Stimulated activated naive B cell treated with anti-CD40 and anti-IgM and Interleukin-4, amounts not matched to agents 10 μg/mL and 1 μg/mL and 100 μg/mL, for 72 hours (primary cell): ENCODE measurements at places on chromosomes 5 and 9.

GRCh38 chr5:132465059-132465707 lies 25.4 kb downstream of the IRF1 start:
- H3K36me3 ChIP-seq = peaks cover 2% of the 10 kb centered on the region
- peak overlapping the region; percentile 38 for H3K27ac ChIP-seq
- peaks cover 89% of the 10 kb centered on the region for H3K4me1 ChIP-seq
- H3K27me3 ChIP-seq = no peaks in the 10 kb centered on the region
- no peak for DNase-seq

GRCh38 chr5:179194201-179194910 lies 134.2 kb downstream of the ZNF354C start:
- H3K4me3 ChIP-seq = no peak overlapping the region
- no peaks in the 10 kb centered on the region for H3K27me3 ChIP-seq
- H3K4me1 ChIP-seq = no peaks in the 10 kb centered on the region
- H3K27ac ChIP-seq = no peak overlapping the region
- H3K36me3 ChIP-seq = no peaks in the 10 kb centered on the region
- no peak for DNase-seq

DNA sequence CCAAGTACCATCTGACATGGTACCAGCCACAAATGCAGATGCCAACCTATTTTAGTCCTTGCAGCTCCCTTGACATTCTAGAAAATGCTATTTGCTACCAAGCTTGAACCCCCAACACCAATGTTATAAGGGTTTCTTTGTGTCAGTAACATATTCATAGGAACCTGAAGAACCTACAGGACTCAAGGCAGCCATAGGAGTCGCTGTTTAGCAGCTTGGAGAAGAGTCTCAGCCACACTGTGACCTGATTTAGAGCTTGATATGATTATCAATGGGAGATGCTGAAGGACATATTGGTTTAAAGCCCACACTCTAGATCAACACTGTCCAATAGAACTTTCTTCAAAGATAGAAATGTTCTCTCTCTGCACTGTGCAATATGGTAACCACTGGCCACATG lies 6.4 kb upstream of the ZFR start:
- DNase-seq = no peak
- peaks cover 8% of the 10 kb centered on the region for H3K4me1 ChIP-seq
- no peaks in the 10 kb centered on the region for H3K36me3 ChIP-seq
- H3K27ac ChIP-seq = no peak overlapping the region

DNA sequence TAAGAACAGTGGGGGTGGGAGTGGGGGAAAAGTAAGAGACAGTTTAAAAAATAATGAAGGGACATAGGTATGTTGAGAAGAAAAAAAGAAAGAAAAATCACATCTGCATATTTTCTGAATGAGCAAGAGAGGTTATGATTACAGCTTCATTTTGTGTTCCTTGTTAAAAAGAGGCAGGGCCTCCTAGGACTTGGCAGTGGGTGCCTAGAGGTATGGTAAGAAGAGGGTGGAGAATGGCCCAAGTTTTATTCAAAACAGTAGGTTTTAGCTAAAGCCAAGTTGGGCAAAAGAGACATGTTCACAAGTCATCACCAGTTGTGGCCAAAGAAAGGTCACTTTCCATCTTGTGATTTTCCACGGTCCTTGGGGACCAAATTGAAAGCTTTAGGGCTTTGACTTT lies 643.4 kb downstream of the CCDC171 start:
- no peak overlapping the region for H3K27ac ChIP-seq
- no peaks in the 10 kb centered on the region for H3K36me3 ChIP-seq
- H3K4me3 ChIP-seq = no peak overlapping the region
- no peaks in the 10 kb centered on the region for H3K4me1 ChIP-seq
- no peaks in the 10 kb centered on the region for H3K27me3 ChIP-seq

GRCh38 chr5:61667525-61668218 lies 335.6 kb downstream of the ZSWIM6 start:
- no peak overlapping the region for H3K27ac ChIP-seq
- H3K4me3 ChIP-seq = no peak overlapping the region
- H3K27me3 ChIP-seq = peaks cover 4% of the 10 kb centered on the region
- DNase-seq = no peak

- no peak overlapping the region for H3K27ac ChIP-seq
- peaks cover 16% of the 10 kb centered on the region for H3K36me3 ChIP-seq
- H3K4me1 ChIP-seq = peaks cover 36% of the 10 kb centered on the region
- no peak for DNase-seq
Measured at GRCh38 chr5:143316337-143316736, 87.1 kb downstream of the NR3C1 start.

- no peak for DNase-seq
- H3K4me3 ChIP-seq = no peak overlapping the region
- H3K27ac ChIP-seq = no peak overlapping the region
- no peaks in the 10 kb centered on the region for H3K36me3 ChIP-seq
- no peaks in the 10 kb centered on the region for H3K4me1 ChIP-seq
Measured at GRCh38 chr5:26807231-26808199, 230.9 kb downstream of the CDH9 start.

DNA sequence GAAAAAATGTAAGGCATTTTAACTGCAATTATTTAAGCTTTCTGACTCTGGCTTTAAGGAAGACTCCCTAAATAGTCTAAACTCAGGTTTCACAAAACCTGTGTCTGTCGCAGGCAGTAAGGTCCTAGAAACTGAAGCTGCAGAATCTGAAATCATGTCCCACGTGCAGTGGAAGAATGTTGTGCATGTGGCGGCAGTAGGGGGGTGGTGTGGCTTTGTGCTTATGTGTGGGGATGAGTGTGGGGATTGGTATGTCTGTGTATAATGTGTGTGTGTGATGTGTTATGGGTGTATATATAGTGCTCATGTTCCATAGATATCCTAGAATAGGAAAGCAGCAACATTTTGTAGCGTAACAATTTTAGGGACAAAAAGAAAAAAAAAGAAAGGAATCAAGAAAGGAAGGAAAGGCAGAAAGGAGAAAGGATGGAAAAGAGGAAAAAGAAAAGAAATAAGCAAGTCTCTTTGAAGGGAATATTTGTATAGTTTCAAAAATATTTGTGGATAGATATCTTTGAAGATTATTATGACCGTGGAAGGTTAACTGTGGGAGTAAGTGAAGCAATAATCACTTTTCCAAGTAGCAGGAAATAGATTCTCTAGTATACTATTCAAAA lies 6.6 kb downstream of the ANKDD1B start:
- peaks cover 2% of the 10 kb centered on the region for H3K27me3 ChIP-seq
- no peak overlapping the region for H3K27ac ChIP-seq
- DNase-seq = no peak
- H3K4me3 ChIP-seq = no peak overlapping the region
- H3K4me1 ChIP-seq = peaks cover 3% of the 10 kb centered on the region

- DNase-seq = no peak
- no peak overlapping the region for H3K27ac ChIP-seq
- H3K36me3 ChIP-seq = no peaks in the 10 kb centered on the region
- peaks cover 16% of the 10 kb centered on the region for H3K4me1 ChIP-seq
- H3K27me3 ChIP-seq = no peaks in the 10 kb centered on the region
Measured at GRCh38 chr9:27276193-27277030, 20.5 kb downstream of the EQTN start.

GRCh38 chr5:151587796-151588555 lies 3.2 kb downstream of the FAT2 start:
- H3K4me3 ChIP-seq = no peak overlapping the region
- H3K36me3 ChIP-seq = no peaks in the 10 kb centered on the region
- no peak overlapping the region for H3K27ac ChIP-seq
- H3K4me1 ChIP-seq = peaks cover 11% of the 10 kb centered on the region

DNA sequence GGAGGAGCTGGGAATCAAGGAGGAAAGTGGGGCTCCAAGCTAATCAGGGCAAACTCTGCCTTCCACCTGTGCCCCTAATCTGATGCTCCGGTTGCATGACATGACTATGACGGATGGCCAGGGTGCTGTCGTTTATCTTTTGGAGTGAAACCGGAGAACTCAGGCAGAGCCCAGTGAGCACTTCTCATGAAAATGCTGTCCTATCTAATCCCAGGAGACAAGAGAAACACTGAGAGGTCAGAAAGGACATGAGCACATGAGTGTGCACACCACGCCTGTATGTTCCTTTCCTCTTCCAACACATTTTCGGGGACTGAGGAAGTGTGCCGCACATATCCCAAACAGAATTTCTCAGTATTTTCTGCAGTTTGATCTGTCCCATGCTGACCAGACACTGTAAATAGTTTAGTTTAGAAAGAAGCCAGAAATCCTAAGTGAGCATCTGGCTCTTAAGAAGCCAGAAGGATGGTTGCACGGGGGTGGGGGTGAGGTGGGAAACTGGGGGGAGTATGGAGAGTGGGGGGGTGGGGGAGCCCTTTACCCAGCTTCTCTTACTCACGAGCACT lies 217.1 kb downstream of the TSSK1B start:
- H3K4me1 ChIP-seq = no peaks in the 10 kb centered on the region
- DNase-seq = no peak
- no peak overlapping the region for H3K4me3 ChIP-seq
- peaks cover 2% of the 10 kb centered on the region for H3K27me3 ChIP-seq
- H3K27ac ChIP-seq = no peak overlapping the region
- no peaks in the 10 kb centered on the region for H3K36me3 ChIP-seq

DNA sequence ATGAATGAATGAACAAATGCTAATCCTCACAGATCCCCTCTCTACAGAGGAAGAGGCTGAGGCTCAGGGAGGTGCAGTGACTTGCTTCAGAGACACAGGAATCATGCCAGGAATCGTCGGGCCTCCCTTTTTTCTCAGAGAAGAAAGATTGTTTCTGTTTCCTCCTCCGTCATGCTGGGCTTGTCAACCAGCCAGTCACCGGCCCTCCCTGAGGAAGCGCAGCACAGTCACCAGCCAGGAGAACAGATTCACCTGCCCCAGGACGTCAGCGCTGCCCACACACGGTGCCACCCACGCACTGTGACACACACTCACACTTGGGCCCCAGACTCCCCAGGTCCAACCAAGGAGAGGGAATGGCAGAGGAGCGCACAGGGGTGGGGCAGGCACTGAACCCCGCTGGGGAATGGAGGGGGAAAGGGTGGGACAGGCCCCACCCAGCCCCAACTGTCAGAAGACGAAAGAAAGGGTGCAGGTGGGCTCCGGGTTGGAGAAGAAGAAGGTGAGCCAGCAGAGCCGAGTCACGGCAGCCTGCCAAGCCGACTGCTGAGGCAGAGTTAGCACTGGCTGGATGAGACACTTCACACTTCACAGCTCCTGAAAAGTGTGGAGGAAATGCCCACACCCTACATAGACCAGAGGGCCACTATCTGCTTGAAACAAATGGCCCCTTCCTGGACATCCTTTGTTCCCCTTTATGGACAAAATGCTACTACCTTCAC lies 13.8 kb upstream of the ERGIC1 start:
- H3K36me3 ChIP-seq = peaks cover 3% of the 10 kb centered on the region

GRCh38 chr9:84323858-84324257 lies 16.7 kb downstream of the SLC28A3 start:
- H3K27me3 ChIP-seq = no peaks in the 10 kb centered on the region
- H3K27ac ChIP-seq = no peak overlapping the region
- no peak for DNase-seq
- no peaks in the 10 kb centered on the region for H3K36me3 ChIP-seq
- no peak overlapping the region for H3K4me3 ChIP-seq

DNA sequence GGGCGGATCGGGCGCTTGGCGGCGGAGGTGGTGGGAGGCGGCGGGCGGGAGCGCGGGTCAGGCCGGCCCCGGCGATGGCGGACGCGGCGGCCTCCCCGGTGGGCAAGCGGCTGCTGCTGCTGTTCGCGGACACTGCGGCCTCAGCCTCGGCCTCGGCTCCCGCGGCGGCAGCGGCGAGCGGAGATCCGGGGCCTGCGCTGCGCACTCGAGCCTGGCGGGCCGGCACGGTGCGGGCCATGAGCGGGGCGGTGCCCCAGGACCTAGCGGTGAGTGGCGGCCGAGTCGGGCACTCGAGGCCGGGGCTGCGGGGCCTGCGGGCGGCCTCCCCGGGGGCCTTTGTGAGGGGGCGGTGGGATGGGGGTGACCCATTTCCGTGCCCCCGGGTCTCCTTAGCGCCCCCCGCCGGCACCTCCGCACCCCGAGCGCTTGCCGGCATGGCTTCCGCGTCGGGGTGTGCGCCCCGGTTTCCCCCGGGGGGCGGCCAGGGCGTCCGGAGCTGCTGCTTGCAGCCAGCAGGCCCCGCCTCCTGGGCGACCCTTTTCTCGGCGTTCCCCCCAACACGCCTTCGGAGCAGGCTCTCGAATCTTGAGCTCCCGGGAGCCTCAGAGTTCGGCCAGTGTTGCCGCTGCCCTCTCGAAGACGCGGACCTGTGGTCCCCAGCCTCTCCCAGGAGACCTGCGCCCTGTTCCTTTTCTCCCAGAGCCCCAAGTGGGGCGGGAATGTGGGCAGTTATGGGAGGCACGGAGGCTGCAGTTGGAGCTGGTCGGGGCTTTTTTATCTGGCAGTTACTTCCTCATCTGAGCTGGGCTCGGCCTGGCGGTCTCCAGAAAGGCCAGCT lies 456 bp downstream of the KDM3B start:
- H3K4me1 ChIP-seq = peaks cover 29% of the 10 kb centered on the region
- H3K27me3 ChIP-seq = no peaks in the 10 kb centered on the region
- H3K4me3 ChIP-seq = peak overlapping the region; percentile 94
- peaks cover 36% of the 10 kb centered on the region for H3K36me3 ChIP-seq
- H3K27ac ChIP-seq = peak overlapping the region; percentile 96
